ENCODE measurements at places on chromosomes 2 and 18.

- no peak for DNase-seq
These were observed 73.5 kb downstream of the KCNF1 start for GRCh38 chr2:10985260-10985659.

GRCh38 chr2:65688141-65688886 lies 255.9 kb upstream of the SPRED2 start:
- no peak for DNase-seq

DNA sequence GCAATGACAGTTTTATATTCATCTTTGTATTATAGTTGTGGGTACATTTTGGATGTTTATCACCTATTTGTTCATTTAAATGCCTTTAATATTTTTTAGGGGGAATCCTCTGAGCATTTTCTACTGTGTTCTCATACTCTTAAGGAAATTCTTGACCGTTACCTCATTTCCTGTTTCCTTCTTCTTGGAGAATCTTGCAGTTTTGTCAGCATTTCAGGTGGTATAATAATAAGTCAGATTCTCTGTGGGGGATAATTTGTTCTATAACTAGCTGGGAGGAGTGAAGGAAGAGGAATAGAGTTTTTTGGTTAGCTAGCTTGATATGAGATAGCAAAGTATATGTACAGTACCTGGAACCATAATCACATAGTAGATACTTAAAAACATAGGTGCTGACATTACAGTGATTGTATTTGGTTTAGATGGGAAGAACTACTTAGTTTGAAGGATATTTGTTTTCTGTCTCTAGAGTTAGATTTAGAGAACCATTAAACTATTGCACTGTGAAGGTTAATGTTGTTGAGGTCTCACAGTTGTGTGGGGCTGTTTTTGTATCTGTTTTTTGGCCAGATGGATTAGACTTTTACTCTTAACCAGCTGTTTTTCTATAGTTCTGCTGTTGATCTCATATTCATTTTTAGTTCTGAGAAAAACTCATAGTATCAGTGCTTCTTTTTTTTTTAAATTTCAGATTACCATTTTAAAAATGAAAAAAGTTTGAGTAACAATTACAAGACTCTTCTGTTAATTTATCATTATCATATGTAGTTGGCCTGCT lies 14.2 kb downstream of the MTX2 start:
- DNase-seq = no peak

- no peak for DNase-seq
These were observed 700.9 kb downstream of the ERBB4 start for GRCh38 chr2:211837706-211838105.

DNA sequence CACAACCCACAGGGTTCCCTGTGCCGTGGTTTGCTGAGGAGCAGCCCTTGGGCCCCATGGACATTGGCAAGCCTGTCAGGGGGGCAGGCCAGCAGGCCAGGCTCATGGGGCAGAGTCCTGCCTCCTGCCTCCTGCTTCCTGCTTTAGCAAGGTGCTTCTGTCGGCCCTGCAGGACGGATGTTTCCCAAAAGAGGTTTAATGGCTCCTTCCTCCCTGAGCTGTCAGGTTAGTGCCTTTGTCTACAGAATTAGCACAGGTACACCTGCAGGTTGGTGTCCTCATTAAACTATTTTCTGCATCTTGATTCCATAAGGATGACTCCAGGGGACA lies 152.3 kb downstream of the TTC32 start:
- no peak for DNase-seq

DNA sequence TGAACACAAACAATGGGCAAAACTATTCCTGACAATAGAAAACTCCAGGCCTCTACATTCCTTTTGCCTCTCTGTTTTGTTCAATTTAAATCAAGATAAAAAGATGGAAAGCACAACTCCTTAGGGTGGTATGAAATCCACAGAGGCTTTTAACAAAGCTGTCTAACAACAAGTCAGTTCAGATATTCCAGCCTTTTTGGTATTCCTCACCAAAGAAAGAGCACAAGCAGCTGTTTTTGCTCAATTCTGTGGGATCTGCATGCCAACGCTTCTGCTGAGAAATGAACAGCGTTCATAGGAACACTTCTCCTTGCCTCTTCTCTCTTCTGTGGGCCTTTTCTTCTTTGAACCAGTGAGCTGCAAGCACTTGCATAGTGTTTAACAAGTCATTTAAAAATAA lies 411.6 kb upstream of the TCF4 start:
- DNase-seq = no peak
